ENCODE measurements at places on chromosomes 5 and 9.

GRCh38 chr5:135230251-135230925 is 168.6 kb downstream of the MACROH2A1 start:
- no peak for DNase-seq

DNA sequence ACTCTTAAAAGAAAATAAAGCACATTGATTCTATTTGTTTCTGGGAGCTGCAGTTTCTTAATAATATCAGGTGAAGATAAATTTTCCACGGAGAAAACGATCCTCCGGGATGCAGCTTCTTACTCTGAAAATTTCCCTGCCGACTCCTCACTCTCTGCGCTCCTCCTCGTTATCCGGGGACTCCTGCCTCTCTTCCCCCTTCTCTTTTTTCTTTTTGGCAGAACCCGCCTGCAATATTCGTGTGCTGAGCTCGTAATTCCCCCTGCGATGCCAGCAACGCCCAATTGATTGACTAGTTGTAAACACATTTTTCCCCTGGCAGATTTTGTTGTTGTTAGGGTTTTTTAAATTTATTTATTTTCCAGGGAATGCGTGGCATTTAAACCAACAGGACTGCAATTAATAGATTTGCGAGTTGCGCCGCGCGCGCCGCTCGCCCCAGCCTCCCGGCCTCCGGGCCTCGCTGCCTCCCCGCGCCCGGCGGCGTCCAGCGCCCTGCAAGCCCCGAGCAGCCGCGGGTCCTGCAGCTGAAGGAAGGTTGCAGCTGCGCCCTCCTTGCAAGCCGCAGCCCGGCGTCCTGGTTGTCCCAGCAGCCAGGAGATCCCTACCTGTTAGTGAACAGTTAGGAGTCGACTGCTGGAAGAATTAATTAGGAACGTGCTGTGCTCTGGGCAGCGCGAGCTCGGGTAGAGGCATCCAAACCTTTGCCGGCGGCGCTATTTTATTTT is 2.2 kb downstream of the NTNG2 start:
- DNase-seq = no peak

DNA sequence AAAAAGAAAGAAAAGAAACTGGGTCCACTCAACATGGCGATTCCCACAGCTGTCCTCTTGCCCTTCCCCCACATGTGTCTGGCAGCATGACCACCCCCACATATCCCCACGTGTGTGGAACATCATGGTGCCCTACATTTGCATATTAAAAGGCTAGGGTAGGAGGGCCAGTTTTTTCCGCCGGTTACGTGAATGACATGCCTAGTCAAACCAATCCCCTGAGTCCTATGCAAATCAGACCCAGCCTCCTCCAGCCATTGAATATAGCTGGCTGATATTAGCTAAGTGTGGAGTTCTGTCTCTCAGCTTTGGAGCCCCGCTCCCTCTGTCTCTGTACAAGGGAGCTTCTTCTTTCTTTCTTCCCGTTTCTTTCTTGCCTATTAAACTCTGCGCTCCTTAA is 33.0 kb upstream of the CCDC112 start:
- no peak for DNase-seq

GRCh38 chr9:38047301-38048251 is 21.5 kb downstream of the SHB start:
- DNase-seq = no peak

DNA sequence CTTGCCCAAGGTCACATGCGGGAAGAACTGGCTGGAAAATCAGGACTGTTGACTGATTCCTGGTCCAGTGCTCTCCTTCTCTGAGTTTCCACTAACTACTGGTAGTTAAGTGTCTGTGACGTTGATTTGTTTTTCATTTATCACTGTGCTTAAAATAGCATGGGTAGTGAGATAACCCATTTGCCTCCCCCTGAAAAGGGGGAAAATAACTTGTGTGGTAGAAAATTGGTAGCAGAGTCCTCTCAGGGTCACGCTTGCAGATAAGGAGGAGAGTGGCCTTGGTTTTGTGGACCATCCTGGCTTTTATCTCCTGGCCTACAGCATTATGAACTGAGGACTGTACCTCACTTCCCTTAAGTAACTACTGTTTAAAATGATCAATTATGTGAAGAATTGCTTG is 10.9 kb downstream of the FUBP3 start:
- no peak for DNase-seq

- DNase-seq = no peak
Measured at GRCh38 chr5:65774346-65774745, 52.3 kb downstream of the NLN start.

DNA sequence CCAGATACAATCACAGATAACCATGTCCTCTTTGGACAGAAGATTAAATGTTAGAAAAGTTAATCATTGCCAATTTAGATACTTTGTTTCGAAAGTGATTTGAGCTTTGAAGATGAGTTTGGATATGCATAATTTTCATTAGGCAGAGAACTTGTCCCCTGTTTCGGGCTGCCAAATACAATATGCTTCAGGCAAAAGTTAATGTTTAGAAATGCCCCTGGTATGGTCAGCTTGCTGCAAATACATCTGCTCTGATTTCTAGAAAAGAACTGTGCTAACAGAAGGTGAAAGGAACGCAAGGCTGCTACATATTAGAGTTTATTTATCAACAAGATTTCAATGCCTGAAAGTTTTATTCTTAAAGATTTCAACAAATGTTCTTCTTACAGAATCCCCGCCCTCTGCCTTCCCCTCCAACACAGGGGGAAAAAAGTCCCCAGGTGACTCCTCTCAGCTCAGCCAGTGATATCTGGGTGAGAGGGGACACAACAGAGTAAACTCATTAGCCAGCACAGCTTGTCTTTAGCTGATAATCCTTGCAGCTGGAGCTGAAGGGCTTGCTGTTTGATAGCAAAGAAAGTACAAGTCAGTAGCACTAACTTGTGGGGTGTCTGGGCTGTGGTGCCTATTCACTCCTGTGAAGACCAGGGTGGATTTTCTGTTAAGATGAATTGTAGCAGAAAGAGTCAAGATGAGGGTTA is 435.7 kb downstream of the DMAC1 start:
- no peak for DNase-seq

GRCh38 chr5:177546258-177546741 is 8.1 kb downstream of the FAM193B start:
- no peak for DNase-seq

DNA sequence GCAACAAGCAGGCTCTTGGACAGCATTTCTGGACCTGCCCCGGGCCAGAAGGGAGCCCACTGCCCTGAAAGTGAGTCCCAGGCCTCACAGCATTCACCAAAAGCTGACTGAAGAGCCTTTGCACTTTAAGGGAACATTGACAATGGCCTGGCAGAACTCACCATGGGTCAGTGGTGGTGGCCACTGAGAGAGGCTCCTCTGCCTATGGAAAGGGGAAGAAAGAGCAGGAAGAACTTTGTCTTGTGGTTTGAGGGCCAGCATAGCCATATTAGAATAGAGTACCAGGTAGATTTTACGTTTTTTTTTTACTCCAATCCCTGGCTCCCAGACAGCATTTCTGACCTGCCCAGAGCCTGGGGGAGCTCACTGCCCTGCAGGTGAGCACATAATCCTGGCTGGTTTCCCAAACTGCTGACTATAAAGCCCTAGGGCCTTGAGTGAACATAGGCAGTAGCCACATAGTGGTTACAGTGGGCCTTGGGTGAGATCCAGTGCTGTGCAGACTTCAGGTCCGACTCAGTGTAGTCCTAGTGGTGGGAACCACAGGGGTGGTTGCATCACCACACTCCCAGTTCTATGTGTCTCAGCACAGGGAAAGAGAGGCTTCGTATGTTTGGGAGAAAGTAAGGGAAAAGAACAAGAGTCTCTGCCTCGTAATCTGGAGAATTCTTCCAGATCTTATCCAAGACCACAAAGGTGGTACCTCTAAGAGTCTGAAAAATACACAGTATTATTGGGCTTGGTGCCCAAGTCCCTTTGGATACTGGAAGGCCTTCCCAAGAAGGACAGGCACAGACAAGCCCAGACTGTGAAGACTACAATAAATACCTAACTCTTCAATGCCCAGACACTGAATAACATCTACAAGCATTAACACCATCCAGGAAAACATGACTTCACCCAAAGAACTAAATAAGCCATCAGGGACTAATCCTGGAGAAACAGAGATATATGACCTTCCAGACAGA is 89.5 kb downstream of the TSSK1B start:
- DNase-seq = no peak

DNA sequence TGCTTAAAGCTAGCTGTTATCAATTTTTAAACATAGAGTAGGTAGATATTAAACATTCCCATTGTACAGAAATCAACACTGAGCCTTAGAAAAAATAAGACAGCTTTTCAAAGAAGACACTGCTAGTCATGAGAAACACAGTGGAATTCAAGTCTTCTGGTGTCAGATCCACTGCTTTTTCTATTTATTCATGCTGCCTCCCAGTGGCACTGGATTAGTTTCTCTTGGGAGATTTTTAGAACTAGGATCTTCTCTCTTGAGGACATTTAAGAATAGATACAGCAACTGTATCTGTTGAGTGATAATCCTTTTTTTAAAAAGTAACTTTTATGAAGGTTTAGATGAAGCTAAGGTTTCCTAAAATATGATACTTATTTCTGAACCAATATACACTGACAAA is 1635.4 kb upstream of the C9orf72 start:
- DNase-seq = no peak

DNA sequence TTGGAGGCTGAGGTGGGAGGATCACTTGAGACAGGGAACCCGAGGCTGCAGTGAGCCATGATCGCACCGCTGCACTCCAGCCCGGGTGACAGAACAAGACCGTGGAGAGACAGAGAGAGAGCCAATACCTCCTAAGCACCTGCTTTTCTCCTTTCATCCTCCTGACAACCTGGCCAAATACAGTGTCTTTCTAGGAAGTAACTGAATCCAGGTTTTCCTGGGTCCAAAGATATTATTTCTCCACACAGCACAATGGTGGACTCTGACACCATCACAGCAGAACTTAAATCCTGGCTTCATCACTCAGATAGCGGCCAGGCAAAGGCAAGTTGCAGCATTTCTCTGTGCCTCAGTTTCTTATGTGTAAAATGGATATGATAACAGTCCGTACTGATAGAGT is 21.9 kb downstream of the DUSP1 start:
- no peak for DNase-seq

GRCh38 chr5:149323210-149323609 is 22.1 kb upstream of the GRPEL2 start:
- DNase-seq = no peak

- no peak for DNase-seq
Measured at GRCh38 chr9:126536131-126536530, 77.6 kb upstream of the LMX1B start.

DNA sequence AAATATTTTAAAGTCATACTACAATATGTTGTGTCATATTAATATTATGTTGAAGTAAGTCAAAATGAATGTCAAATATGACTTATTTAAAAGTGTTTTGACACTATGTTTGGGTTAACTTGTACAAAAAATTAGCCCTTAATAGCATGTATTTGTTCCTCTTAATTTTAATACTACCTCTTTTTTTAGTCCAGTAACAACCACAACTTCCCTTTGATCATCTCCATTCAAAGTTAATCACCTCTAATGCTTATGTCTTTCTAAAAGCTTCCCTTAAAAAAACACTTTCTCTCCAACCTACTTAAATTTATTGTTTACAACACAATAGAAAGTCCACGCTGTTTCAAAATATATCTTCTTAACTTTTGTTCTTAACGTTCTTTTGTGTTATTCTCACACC is 9.6 kb downstream of the SLCO4C1 start:
- DNase-seq = no peak

All from esophagus squamous epithelium (tissue), 5 donors.